Epithelial cell of esophagus (primary cell): ENCODE measurements at places on chromosomes 5 and 9.

DNA sequence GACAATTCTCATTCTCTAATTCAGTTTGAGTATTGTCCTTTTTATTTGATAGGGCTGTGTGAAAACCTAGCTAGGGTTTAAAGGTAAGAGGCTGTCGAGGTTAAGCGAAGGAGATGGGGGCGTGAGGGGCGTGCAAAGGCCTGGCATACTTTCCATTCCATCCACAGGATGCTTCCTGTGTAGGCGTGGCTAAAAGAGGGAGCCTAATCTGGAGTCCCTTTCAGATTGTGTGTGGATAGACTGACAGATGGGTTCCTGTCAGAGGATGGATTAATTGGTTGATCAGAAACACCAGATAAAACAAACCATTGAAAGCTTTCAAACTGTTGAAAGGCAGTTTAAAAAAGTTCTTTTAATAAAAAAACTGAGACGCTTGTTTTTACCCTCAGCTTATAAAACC, 1.1 kb upstream of the ELL2 start:
- DNase-seq: peak; percentile 23

- DNase-seq: no peak
Measured at GRCh38 chr5:135913713-135914626, 18.3 kb upstream of the IL9 start.

GRCh38 chr9:6564868-6565267, 80.7 kb downstream of the GLDC start:
- DNase-seq: no peak

DNA sequence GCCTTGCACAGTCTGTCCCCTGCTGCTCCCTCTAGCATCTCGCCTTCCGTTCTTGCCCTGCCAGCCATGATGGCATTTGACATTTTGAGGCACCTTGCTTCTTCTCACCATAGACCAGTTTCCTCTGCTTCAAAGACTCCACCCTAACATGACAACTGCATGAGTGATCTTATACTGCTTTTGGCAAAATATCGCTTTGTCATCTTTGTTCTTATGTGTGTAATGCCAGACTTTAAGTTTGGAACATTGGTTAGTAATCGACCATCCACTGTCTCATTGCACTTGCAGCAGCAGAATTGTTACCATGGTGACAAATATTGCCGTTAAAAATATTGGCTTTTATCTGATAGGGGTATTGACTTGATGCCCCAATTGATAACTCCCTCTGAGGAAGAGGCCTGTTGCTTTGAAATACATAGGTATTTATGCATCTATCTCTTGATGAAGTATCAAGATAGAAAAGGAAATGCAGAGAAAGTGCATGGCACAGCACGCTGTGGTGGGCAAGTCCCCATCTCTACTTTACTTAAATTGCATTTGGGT, 6.8 kb downstream of the GARIN3 start:
- DNase-seq: no peak

DNA sequence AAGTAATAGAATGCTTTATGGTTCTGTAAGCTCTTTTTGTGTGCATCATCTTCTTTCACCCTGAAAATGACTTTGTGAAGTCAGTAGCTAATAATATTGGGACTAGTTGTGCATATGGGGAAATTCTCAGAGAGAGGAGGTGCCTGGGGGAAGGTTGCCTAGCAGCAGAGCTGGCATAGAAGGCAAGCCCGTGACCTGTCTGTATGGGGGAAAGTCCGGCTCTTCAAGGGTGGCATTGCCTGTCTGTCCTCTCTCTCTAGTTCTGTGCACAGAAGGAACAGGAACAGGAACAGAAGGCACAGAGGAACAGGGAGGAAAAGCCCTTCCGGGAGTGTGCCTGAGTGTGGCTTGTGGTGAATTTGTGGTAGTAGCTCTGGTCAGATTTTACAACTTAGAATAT, 33.1 kb downstream of the SH3GL2 start:
- DNase-seq: peak; percentile 9

GRCh38 chr9:70954126-70954525, 167.3 kb downstream of the TRPM3 start:
- DNase-seq: peak; percentile 65

DNA sequence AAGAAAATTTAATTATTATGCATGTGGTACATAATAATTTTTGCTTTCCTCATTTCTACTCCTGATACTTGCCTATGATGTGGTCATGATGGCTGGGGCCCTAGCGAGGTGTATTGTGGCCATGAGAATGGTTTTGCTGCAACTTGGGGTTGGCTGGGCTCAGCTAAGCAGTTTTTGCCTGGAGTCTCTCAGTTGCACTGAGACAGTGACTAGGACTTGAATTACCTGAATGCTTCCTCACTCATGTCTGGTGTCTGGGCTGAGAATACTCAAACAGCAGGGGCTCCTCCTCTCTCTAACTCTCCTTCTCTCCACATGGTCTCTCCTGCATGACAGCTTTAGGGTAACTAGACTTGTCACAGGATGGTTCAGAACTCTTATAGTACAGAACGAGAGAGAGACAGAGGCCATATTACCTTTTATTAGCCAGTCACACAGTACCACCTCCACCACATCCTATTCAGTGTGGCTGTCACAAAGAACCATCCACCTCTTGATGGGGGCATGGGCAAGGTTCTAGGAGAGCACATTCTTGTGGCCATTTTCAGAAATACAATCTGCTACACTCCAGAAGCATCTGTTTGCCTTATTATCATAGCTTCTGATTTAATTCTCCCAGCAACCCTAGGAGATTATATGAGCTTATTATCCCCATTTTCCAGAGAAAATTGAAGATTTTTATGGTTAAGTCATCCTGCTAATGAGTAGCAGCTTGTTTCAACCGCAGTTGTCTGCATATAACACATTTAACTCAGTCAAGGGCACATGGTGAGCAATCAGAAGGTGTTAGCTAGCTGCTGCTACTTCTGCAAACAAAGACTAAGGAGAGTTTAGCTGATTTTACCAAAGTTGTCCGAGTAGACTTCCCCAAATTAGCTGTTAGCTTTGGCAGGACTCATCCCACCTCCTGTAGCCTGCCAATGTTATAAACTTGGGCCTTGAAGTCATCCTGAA, 245.1 kb downstream of the DOCK8 start:
- no peak for DNase-seq

DNA sequence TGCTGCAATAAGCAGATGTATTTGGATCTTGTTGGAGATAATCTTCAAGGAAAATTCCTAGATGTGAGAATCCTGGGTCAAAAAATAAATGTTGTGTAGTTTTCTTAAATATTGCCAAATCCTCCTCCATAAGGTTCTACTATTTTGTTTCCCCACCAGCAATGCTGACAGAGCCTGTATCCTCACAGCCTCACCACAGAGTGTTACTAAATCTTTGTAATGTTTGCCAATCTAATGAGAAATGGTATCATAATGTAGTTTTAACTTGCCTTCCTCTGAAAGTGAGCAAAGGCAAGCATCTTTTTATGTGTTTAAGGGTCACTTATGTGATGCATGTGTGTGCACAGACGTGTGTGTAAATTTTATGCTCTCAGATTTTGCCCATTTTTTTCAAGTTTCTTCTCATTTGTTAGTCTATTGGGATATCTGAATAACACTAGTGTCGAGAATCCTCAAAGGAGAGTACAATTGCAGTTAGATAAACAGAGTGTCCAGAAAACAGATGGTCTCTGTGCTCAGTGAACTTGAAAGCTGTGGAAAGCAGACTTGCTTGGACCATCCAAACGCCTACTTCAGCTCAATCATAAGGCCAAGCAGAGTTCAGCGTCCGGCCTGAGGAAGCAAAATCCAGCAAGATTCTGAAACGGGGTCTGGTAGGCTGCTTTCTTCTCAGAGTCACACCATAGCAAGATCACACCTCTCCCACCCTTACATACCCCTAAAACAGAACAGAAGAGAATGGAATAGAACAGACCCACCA, 35.7 kb upstream of the UGT3A1 start:
- DNase-seq: no peak

DNA sequence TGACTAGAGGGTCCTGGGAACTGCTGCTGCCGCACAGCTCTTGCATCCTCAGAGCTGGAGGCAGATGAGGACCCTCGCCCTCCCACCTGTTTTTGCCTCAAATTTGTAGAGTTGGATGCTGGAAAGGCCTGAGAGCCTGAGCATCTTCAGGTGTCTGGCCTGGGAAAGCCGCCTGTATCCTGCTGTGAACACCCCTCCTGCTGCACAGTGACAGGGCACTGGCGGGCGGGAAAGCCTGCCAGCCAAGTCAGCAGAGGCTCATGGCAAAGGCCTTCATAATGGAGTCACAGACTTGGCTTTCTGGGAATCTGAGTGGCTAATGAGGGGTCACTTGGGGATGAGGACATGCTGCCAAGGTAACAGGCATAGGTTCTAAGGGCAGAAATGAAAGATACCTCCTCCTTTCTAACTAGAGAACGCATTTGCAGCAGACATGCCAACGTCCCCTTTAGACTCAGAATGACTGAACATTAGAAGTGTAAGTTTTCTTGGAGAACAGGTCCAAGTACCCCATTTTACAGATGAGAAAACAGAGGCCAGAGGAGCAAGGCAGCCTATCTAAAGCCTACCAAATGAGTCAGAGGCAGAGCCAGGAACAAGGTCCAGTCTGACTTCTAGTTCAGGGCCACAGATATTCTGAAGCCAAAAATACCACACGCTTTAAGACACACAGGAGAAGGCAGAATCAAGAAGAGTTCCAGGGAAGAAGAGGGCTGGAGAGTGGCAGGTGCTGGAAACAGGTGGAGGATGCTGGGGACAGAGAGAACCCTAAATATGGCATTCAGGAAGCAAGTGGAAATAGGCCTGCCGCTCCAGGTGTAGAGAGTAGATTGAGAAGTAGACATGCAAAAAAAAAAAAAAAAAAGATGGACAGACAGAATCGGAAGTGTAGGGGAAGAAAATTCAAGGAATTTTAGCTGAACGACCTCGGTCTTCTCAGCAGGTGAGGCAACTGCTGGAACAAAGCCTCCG, 44.1 kb downstream of the EPB41L4B start:
- DNase-seq: no peak

DNA sequence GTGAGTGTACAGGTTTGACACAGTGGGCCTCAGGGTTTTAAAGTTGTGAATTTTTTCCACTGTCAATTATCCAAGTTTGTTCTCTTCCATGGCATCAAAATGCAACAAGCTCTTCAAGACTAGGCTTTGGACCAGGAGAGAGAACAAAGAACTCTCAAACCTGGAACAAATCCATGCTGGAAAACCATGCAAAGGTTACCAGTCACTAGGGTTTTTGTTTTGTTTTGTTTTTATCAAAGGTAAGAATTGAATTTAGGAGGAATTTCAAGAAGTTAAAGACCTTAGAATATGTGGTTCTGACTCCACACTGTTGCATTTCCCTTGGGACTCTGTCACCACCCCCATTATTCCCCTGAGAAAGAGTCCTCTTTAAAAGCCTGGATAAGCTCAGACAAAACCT, 191.1 kb upstream of the PIK3R1 start:
- DNase-seq: no peak

GRCh38 chr5:167156446-167156845, 1135.0 kb upstream of the WWC1 start:
- no peak for DNase-seq

- DNase-seq: no peak
Measured at GRCh38 chr5:88685591-88686541, 197.1 kb downstream of the MEF2C start.

GRCh38 chr5:109351988-109352864, 57.5 kb downstream of the PJA2 start:
- no peak for DNase-seq

DNA sequence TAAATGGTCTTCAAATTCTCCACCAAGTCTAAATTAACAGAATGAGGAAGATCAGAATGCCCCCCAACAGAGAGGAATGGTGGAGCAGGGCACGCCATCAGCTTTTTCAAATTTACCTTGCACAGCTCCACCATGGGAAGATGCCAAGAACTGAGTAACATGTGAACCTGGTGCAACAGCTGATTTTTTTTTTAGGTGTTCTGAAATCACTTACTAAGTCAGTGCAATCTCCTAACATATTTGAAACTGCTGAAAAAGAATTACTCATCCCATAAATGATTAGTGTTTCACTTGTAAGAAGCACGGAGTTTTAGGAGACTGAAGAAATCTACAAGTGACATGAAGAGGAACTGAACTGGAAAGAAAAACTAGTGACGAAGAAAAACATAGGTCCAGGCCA, 5.1 kb downstream of the TMEM245 start:
- peak; percentile 83 for DNase-seq

GRCh38 chr5:112549127-112549526, 130.1 kb upstream of the EPB41L4A start:
- no peak for DNase-seq

DNA sequence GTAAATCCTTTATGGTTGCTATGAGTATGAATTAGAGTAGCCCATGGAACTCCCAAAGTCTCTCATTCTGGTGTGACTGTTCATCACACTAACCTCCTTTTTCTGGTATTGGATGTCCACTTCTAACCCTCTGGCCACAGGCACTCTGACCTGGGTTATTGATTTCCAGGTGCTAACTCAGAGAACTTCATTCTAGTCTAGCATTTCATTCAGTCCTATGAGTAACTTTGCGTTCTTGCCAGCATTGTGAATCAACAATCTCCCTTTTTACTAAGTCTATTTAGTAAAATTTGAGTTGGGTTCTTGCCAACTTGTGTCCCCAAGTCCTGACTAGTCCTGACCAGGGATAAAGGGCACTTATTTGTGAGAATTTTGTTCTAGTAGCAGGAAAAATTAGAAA, 103.5 kb downstream of the SNX18 start:
- DNase-seq: peak; percentile 47

DNA sequence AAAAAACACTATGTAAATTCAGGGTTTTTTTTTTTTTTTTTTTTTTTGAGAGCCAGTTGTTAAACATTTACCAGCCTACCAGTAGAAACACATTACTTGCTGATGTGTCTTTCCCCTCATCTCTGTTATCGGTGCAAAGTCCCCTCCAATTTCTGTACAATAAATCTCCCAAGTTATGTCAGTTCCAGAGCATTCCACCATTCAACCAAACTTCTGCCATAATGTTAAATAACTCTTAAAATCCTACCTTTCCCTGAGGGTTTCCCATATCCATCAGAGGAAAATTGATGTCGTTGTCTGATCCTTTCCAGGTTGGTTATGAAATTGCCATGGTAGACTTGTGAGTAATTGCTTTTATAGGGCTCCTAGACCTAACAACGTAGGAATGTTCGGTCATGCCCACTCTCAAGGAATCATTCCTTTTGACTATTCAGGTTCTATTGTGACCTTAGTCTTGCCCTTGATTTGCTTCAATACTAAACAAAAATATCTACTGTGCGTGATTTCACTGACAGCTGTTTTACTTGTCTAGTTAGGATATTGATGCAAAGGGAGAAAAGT, 5.6 kb upstream of the PPP2R2B start:
- DNase-seq: peak; percentile 71

DNA sequence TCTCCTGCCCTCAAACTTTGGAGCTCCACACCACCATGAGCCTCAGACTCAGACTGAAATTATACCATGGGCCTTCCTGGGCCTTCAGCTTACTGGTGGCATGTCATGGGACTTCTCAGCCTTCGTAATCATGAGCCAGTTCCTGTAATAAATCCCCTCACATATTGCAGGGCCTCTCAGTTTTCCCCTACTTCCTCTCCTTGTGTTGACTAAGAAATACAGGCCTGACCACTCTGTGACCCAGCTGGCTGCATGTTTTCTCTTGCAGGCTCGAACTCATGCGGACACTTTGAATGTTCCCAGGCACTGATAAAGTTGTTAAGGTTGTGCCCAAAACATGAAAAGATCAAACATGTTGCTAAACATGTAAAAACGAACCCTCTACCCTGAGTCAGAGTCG, 26.2 kb upstream of the SHC3 start:
- DNase-seq: peak; percentile 6

- DNase-seq: peak; percentile 50
Measured at GRCh38 chr5:83972236-83972635, 251.6 kb upstream of the HAPLN1 start.

- DNase-seq: peak; percentile 74
Measured at GRCh38 chr5:132012371-132013005, 1.0 kb upstream of the ACSL6 start.
